MCF 10A (cell line): ENCODE measurements at places on chromosomes 12 and 14. TPM values are rescaled to one million over a fixed set of nuclear protein-coding genes. Genes with fewer than 3 reads are reported as not detected.

GLIPR1L1 gene
- total RNA-seq, result not detected in 2 replicates

GPR137C gene
- total RNA-seq, result 0.10 TPM in 1 of 2 replicates, not detected in the other

SLCO1B1 gene
- total RNA-seq, result not detected in 2 replicates

PMEL gene
- 0.59 TPM in 1 of 2 replicates, not detected in the other for total RNA-seq

LRCOL1 gene
- not detected in 2 replicates for total RNA-seq

TAS2R10 gene
- 0.91 and 2.1 TPM in 2 replicates for total RNA-seq

NAB2 gene
- total RNA-seq, result 25.8 and 30.6 TPM in 2 replicates

KCNA1 gene
- not detected in 2 replicates for total RNA-seq
